NCI-H2081 (cell line): ENCODE measurements at places on chromosomes 1 and 21.

GRCh38 chr21:37468909-37469308, 102.3 kb downstream of the DYRK1A start:
- no peak for DNase-seq

- DNase-seq, result no peak
Observed at GRCh38 chr1:35509558-35509957, 47.6 kb downstream of the KIAA0319L start.

DNA sequence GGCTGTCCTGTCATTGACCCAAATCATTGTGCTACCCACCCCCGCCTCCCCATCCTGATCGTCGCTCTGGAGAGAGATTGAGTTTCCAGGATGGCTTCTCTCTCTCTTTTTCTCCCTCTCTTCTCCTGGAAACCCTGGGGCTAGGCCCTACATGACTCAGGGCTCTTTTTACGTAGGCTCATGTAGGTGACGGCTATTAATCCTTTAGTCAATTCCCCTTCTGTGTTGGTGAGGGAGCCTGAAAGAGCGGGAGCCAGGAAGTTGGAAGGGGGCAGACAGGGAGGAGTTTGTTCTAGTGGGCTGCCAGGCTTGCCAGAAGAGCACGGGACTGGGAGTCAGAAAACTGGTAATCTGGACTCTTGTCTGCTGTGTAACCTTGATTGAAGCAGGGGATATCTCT, 9.7 kb downstream of the ATP2B4 start:
- no peak for DNase-seq

DNA sequence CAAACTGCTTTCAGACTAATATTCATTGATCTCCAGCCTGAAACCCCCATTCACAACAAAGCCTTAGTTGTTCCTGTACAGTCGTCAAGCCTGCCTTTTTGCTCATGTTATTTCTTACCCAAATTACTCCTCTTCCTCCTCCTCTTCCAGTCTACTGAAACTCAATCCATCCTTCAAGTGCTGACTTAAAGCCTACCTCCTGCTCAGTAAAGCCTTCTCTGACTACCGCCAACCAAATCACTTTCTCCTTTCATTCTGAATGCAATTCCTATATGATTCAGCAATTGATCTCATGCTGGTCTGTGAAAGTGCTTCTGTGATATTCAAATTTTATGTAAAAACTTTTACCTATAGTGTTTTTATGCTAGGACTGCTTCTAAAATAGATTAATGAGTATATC, 18.6 kb downstream of the TAF5L start:
- no peak for DNase-seq

GRCh38 chr1:210222340-210223006, 10.1 kb upstream of the SERTAD4 start:
- no peak for DNase-seq

GRCh38 chr1:77671836-77672235, 10.6 kb downstream of the ZZZ3 start:
- no peak for DNase-seq

GRCh38 chr1:93499075-93499474, 51.2 kb downstream of the FNBP1L start:
- no peak for DNase-seq

DNA sequence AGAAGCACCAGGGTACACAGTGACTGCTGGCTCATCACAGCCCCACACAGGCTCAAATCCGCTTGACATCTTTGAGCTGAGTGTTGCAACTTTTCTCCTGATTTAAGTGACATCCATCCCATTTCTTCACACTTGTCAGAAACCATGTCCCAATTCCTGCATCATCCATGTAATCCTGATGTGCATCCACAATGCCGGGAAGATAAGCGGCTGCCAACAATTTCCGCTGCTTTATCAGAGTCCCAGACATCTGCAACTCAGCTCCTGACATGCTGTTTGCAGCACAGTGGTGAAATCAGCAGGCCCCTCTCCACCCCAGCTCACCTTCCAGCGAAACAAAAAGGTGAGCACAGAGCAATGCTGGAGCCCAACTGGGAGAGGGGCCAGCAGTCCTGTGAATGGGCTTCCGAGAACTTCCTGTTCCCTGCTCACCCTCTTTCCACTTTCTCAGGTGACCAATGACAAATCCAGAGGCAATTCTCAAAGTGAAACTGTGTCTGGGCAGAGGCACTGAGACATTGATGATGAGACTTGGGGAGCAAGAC, 581.0 kb downstream of the AJAP1 start:
- no peak for DNase-seq

GRCh38 chr1:109906160-109906838, 4.3 kb upstream of the CSF1 start:
- DNase-seq, result no peak

GRCh38 chr1:183516725-183517124, 44.4 kb downstream of the SMG7 start:
- DNase-seq, result no peak

DNA sequence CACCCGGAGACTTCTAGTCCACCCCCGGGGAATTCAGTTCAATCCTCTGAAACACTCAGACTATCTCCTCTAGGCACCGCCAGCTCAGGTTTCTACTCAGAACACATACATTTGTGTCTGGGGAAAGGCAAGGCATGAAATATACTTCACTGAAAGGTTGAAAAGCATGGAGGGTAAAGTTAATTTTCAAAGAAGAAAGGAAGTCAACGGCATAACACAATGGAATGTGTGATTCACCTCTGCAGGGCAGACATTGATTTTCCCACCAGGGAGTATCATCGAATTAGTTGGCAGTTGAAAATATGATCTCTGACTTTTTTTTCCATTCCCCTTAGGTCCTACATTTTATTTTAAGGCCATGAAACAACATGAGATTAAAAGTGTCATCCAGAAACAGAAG, 669.4 kb downstream of the SMYD3 start:
- DNase-seq, result no peak

GRCh38 chr1:76035053-76035452, 39.5 kb upstream of the ST6GALNAC3 start:
- DNase-seq, result peak; percentile 5
